ENCODE measurements at places on chromosomes 6 and 20.

GRCh38 chr6:28523241-28523622 lies 2.4 kb upstream of the GPX5 start:
- DNase-seq, result no peak

- DNase-seq, result no peak
Observed at GRCh38 chr6:135173989-135174484, 7.1 kb upstream of the MYB start.

GRCh38 chr6:131357501-131357900 lies 215.5 kb upstream of the ARG1 start:
- DNase-seq, result no peak

DNA sequence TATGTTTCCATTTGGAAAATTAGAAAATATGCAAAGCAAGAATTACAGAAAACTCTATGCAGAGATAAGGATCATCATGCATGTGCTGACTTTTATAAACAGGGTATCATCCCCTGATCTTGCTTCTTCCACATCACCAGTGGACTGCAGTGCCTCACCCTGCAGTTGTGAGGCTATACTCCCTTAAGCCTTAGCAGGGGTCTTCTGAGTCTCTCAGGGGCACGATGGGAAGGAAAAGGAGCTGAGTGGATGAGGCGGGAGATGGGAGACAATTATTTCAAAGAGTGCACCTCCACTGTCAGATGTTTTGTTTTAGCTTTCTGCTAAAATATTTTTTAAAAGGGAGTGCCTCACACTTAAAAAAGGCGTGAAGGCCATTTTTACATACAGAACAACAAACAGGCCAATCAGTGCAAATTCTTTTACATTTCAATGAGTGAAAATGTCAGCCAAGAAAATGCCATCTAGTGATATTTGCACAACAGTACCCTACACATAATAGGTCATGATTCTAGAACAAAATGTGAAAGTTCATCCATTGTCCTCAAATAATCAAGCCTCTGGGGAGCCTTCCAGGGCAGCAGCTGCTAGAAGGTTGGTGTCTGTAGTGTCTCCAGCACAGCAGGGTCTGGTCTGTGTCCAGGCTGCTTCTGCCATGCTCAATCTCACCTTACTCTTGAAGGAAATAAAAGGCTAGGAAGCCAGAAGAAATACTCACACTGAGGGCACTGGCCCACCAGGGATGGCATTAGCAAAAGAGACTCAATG lies 13.2 kb upstream of the SERPINB9 start:
- no peak for DNase-seq

DNA sequence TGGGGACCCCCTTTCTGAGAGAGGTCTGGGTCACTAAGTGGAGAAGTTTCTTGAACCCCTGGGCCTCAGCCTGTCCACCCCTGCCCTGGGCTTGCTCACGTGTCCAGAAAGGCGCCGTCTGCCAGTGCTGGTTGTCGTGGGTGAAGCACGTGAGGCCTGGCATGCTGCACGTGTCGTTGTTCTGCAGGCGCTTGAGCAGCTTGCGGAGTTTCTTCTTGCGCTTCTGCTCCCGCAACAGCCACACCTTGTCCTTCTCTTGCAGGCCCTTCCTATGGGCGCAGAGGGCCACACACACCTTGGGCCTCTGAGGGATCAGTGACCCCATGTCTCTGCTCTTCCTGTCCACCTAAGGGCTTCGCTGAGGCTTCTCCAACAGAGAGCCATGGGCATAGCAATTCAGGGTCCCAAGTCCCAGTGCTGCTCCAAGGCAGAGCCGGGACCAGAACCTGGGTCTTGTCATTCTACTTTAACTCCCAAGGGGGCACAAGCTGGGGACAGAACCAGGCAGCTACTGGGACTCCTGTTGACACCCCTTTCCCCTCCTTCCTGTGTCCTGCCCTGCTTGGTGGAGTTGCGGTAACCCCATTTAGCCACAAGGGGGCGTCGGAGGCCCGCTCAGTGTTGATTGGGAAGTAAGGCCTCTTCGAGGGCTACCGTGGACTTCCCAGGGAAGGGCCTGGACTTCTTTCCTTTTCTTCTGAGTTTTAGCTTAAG lies 121.8 kb downstream of the SULF2 start:
- peak; percentile 74 for DNase-seq

DNA sequence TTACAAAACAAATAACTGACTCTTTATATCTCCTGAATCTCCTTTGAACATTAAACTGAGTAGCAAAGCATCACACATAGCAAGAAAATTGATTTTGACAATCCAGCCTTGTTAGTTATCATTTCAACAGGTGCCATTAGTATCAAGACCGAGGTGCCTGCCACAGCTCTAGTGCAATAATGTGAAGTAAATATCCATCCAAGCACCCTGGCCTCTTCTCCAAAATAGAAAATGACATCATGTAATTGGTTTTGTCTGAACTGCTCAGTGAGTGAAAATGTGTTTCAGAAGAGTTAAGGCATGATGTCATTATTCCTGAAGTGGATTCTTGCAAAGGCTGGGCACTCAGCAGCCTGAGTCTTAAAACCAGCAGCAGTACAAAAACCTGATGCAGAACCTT lies 341.4 kb downstream of the PLCB1 start:
- no peak for DNase-seq

DNA sequence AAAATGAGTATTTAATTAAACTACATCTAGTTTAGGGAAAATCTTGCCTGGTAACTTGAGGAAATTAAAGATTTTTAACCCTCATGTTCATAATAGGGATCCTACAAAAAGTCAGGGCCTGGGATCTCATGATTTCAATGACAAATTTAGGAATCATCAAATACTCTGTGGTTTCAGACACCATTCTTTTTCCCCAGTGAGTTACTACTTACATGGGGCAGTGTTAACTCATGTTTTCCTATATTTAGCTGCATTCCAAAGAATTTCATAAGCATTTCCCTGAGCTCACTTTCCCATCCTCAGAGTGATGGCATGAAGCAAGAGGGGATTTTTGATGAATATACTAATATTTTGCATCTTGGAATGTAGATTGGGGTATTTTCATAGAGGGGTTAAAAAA lies 321.7 kb downstream of the CENPW start:
- DNase-seq, result no peak

DNA sequence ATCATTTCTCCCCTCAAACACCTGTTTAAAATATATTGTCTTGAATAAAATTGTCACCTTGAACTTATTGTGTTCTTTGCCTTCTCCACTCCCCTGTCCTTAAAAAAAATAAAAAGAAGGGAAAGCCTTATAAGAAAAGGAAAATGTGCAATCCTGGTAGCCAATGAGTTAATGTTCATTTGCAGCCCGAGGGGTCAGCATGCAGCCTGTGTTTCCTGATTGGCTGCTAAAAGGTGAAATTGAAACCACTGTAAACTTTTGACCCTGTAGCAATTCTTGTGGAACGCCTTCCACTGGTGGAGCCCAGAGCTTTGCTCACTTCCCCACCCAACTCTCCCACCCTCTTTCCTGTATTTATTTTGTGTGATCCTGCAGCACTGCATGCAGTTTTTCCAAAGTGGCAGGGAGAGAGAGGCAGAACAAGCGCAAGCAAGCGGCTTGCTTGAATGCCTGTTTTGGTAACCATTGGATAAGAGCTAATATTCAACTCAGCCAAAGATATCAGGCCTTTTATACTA lies 74.9 kb downstream of the NCOA3 start:
- peak; percentile 29 for DNase-seq

- no peak for DNase-seq
Observed at GRCh38 chr20:3614466-3614865, 48.7 kb downstream of the GFRA4 start.

GRCh38 chr6:158620963-158621693 lies 23.4 kb downstream of the DYNLT1 start:
- no peak for DNase-seq

- DNase-seq, result no peak
Observed at GRCh38 chr6:38612143-38612965, 27.4 kb downstream of the BTBD9 start.

DNA sequence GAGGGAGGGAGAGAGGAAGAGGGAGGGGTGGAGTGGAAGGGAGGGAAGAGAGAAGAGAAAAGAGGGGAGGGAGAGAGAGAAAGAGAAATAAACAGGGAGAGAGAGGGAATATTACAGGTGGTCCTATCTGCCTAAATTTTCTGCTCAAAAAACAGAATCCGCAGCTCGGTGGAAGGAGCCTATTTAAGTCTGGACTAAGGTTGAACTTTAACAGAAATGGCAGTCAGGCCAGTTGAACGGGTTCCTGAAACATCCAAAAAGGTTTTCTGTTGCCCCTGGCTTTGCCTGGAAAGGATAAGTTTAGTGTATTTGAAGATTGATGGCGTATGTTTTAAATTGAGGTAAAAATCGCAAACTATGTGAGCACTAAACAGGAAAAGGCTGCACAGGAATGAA lies 2.2 kb downstream of the TFAP2B start:
- DNase-seq, result no peak

GRCh38 chr6:154161689-154162088 lies 122.6 kb downstream of the OPRM1 start:
- no peak for DNase-seq

GRCh38 chr6:150641398-150642139 lies 41.9 kb downstream of the PLEKHG1 start:
- DNase-seq, result no peak

GRCh38 chr20:39021748-39022147 lies 59.6 kb downstream of the DHX35 start:
- no peak for DNase-seq

- no peak for DNase-seq
Observed at GRCh38 chr6:119002069-119002468, 67.1 kb upstream of the MCM9 start.

GRCh38 chr6:147538821-147539220 lies 30.3 kb downstream of the SAMD5 start:
- no peak for DNase-seq

DNA sequence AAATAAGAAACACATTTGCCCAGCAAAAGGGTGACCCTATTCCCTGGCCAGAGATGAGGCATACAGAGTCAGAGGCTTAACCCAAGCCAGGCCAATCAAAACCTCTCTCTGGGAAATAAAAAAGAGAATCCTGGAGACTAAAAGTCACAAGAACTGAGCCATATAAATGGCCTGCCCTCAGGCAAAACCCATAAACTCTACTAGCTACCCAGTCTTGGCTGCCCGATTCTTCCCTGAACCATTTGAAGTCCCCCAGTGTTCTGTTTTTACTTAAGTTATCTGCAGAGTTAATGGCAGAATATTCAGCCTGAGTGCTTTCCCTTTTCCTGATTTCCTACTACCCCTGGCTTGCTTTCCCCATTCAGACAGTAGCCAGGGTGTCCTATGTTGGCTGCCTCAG lies 13.9 kb downstream of the KCNK15 start:
- DNase-seq, result no peak

DNA sequence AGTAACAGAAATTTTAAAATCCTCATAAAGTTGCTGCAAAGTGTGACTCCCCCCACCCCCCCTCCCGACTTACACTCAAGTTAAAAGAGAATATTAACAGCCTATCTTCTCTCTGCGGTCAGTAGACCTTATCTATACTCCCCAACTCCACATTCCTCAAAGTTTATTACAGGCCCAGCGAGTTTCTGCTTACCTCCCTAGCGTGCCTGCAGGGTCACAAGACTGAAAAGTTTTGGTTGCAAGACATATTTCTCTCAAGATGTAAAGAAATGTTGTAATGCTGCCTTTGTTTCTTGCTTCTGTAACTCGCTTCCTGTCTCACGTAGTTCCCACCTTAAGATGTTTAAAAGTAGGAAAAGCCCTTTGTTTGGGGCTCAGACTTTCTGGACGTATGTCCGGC lies 699.6 kb downstream of the PHF3 start:
- no peak for DNase-seq

DNA sequence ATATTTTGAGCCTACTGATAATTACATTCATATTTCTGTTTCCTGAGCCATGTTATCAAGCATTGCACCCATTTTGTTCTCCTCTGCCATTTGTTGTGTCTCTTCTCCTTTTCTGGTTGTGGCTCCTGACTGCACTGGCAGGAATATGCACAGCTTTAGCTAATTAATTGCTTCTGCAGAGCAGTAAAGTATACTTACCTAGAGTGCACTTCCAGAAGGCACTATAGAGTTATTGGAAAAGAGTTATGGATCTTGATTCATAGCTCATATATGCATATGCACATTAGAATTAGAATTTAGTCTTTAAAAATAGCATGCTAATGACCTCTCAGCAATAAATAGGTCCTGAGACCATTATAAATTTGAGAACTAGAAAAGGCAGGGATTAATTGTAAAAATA lies 262.6 kb downstream of the NKAIN2 start:
- DNase-seq, result peak; percentile 37

GRCh38 chr20:25081065-25081729 lies 744 bp downstream of the VSX1 start:
- DNase-seq, result peak; percentile 7

GRCh38 chr20:62294516-62294915 lies 8.3 kb upstream of the ADRM1 start:
- no peak for DNase-seq

DNA sequence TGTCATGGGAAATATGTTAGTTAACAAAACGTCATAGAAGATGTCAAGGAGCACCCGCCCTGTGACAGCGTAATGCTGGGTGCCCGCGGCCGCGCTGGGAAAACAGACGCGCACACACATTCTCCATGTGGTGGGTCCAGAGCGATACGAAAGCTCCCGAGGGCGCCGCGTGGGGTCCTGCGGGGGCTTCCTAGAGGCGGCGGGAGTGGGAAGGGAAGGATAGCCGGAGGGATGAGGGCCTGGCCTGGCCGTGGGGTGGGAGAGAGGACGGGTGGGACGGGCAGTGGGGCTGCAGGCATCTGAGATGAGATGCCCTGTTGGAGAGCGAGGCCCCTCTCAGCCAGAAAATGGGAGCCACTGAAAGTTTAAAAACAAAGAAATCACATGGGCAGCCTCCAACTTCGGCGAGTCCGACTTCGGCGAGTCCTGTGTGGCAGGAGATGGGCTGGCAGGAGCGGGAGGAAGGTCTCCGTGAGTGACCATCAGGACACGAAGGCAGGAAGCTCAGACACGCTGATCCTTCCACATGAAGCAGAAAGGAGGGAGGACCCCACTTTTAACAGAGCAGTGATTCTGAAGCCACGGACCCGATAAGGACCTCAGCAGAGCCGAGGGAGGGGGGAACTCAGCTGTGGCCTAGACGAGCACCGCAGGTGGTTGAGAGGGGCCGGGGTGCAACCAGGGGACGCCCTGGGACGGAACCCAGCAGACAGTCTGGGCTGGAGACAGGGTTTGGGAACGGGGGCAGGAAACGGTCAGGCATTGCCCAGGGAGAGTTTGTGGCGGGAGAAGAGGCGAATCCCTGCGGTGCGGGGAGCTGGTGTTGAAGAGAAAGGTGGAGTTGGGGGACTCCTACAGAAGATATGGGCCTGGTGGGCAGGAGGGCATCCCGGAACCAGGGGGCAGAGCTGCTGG lies 114.1 kb upstream of the FRMD1 start:
- DNase-seq, result no peak

DNA sequence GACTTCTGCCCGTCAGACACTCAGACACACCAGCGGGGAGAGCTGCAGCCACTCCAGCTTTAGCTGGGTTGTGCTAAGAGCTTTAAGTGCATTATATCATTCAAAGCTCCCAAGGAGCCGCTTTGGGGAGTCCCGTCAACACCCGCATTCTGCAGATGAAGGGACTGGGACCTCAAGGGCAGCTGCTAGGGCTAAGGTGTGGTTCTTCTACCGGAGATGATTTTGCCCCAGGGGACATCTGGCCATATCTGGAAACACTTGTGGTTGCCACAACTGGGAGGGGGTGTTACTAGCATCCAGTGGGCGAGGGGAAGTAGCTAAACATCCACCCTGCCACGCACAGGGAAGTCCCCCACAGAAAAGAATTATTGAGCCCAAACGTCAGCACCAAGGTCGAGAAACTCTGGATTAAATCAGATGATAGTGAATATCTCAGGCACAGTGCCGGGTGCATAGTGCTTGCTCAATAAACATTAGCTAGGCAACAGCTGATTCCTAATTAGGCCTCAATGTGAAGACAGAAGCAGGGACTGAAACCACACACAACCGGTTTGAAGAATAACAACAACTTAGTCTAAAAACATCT lies 29.6 kb downstream of the PMEPA1 start:
- DNase-seq, result no peak

GRCh38 chr6:44004136-44004535 lies 123.1 kb downstream of the MRPL14 start:
- DNase-seq, result no peak
